ENCODE measurements at places on chromosomes 5 and 9. TPM values are rescaled to one million over a fixed set of nuclear protein-coding genes. Genes with fewer than 3 reads are reported as not detected.

Gene SYK
- total RNA-seq: not detected

Gene SLC6A19
- total RNA-seq: not detected

Gene PRR16
- 64.3 TPM for total RNA-seq

Gene RORB
- not detected for total RNA-seq

Gene CIZ1
- total RNA-seq: 129 TPM

Gene CDKN2A
- 57.9 TPM for total RNA-seq

DNA sequence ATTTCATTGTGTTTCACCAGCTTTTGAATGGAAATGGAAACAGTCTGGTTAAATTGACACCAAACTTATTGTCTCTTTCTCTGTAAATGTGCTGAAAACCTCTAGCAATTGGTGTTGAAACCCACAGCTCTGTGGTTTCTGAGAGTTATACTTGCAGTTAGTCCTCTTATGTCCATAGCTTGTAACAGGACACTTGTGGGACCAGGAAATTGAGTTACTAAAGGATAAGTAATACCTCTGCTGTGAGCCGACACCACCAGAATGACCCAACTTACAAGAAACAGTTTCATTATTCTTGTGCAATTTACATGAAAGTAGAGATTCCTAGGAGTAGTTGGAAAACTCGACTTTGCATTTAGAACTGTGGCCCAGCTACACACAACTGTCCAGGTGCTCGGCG, 191.5 kb downstream of the CFAP90 start:
- H3K4me3 ChIP-seq: no peak overlapping the region
- no peaks in the 10 kb centered on the region for H3K36me3 ChIP-seq
- no peaks in the 10 kb centered on the region for H3K27me3 ChIP-seq
- no peak overlapping the region for H3K27ac ChIP-seq
- no peak for DNase-seq

DNA sequence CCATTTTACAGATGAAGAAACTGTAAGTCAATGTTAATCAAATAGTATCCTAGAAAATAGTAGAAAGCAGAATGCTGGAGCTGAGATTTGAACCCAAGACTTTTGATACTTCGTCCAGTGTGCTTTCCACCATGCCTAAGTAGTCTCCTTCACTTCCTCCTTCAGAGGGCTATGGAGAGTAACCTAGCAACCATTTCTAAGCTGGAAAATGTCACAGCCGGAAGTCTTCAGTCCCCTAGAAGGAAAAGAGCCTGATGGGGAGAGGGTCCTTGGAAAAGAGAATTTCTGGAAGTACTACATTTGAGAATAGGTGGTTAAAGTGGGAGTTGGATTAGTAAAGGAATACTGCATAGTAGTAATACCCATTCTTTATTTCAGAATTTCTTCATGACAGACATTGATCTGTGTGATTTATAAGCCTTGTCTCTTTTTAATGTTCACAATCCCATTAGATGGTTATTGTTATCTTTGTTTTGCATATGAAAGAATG, 32.7 kb downstream of the PCDHAC2 start:
- no peak for DNase-seq
- H3K27ac ChIP-seq: no peak overlapping the region
- no peaks in the 10 kb centered on the region for H3K36me3 ChIP-seq
- no peaks in the 10 kb centered on the region for H3K27me3 ChIP-seq

DNA sequence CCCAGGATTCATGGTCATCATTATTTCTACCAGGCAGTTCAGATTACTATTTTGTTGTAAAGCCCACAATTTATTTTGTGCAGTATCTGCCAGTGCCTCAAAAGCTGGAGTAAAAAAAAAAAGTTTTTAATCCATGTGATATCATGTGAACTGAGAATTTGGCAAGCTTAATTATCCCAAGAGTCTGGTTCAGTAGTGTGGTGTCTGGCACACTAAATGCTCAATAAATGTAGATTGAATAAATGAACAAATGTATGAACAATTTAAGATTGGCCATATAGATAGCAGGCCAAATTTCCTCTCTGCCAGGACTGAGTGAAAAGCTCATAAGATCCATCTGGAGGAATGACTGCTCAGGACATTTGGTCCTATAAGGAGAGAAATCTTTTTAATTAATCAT, 533.0 kb downstream of the TLE1 start:
- H3K4me3 ChIP-seq: no peak overlapping the region
- H3K4me1 ChIP-seq: no peaks in the 10 kb centered on the region
- no peak overlapping the region for H3K27ac ChIP-seq
- no peak for DNase-seq

- no peaks in the 10 kb centered on the region for H3K4me1 ChIP-seq
- H3K4me3 ChIP-seq: peak within 1 kb of the TSS; percentile 71
- no peak within 1 kb of the TSS for H3K27ac ChIP-seq
- DNase-seq: no peak
Measured at GRCh38 chr5:180353048-180353979, at the start of gene GFPT2. Gene GFPT2, minus strand, starts transcription at chr5:180353336. Its CDS starts 119 bp downstream, at chr5:180353217.

- H3K4me1 ChIP-seq: no peaks in the 10 kb centered on the region
- H3K27me3 ChIP-seq: peaks cover 28% of the 10 kb centered on the region
- H3K4me3 ChIP-seq: no peak overlapping the region
- H3K36me3 ChIP-seq: no peaks in the 10 kb centered on the region
- DNase-seq: no peak
Measured at GRCh38 chr5:138054206-138054605, 21.3 kb upstream of the FAM13B start.

DNA sequence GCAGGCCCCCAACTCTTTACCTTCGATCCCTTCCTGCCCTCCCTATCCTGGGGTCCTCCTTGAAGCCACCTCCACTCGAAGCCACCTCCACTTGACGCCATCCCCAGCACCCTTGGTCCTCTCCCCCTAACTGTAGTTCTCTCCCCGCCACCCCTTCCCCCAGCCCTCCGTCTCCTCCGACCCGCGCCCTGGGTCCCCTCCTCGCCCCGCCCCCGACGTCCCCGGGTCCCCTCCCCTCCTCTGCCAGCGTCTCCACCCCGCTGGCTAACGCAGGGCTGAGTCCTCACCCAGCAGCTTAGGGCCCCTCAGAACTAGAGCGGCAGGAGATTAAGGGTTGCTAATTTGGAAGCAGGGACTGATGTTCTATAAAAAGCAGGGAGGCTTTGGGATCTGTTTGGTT, 30.6 kb upstream of the ANKRD33B start:
- no peak for DNase-seq
- no peak overlapping the region for H3K4me3 ChIP-seq
- H3K27me3 ChIP-seq: peaks cover 8% of the 10 kb centered on the region
- no peak overlapping the region for H3K27ac ChIP-seq

DNA sequence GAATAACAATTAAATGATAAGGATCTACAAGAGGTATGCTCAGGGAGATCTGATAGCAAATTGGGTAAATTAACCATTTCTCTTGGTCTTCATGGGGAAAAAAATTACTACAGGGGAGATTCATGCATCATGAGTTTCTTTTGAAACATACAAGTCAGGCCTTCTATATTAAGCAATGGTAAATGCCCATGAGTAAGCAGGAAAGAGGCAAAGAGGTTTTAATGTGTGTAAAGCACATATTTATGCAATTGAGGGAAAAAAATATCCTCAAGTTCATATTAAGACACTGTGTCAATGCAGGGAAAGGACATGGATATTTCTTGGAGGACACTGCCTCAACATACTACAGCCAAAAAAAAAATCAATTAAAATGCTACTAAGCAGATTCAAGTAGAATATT, 73.4 kb upstream of the NR4A3 start:
- H3K27me3 ChIP-seq: peaks cover 3% of the 10 kb centered on the region
- no peak overlapping the region for H3K27ac ChIP-seq
- no peak overlapping the region for H3K4me3 ChIP-seq
- no peaks in the 10 kb centered on the region for H3K36me3 ChIP-seq
- no peak for DNase-seq
- H3K4me1 ChIP-seq: peaks cover 11% of the 10 kb centered on the region

- H3K27ac ChIP-seq: no peak overlapping the region
- H3K27me3 ChIP-seq: peaks cover 7% of the 10 kb centered on the region
- DNase-seq: no peak
- H3K4me3 ChIP-seq: no peak overlapping the region
- peaks cover 9% of the 10 kb centered on the region for H3K4me1 ChIP-seq
- H3K36me3 ChIP-seq: no peaks in the 10 kb centered on the region
Measured at GRCh38 chr9:76323490-76323889, 70.7 kb downstream of the RFK start.

- no peak for DNase-seq
- H3K27me3 ChIP-seq: no peaks in the 10 kb centered on the region
- peaks cover 18% of the 10 kb centered on the region for H3K4me1 ChIP-seq
- H3K27ac ChIP-seq: no peak overlapping the region
- H3K36me3 ChIP-seq: peaks cover 19% of the 10 kb centered on the region
Measured at GRCh38 chr9:134028575-134029247, 3.4 kb downstream of the BRD3OS start.

GRCh38 chr9:121026768-121027167, 23.3 kb downstream of the C5 start:
- H3K4me1 ChIP-seq: peaks cover 6% of the 10 kb centered on the region
- no peaks in the 10 kb centered on the region for H3K27me3 ChIP-seq
- no peak overlapping the region for H3K4me3 ChIP-seq
- H3K27ac ChIP-seq: no peak overlapping the region
- 0 out of 2 replicates have a peak, but pooled peaks cover 5% of the 10 kb centered on the region for H3K36me3 ChIP-seq
- DNase-seq: no peak

DNA sequence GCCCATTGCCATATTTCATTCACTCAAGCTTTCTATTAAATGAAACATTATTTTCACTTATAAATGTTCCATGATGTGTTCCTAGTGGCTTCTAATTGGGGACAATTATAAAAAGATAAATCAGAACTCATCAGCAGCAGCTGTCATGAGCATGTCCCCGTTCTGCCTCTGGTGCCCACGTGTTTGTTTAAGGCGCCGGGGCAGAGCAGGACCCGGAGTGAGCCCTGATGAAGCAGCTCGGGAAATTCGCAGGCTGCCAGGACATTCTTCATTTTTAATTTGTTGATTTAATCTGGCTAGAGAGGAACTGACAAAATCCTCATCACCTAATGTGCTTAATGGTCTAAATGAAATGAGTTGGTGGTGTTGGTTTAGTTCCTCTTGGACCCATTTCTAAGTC, 475.0 kb downstream of the CTNND2 start:
- H3K4me3 ChIP-seq: no peak overlapping the region
- no peak overlapping the region for H3K27ac ChIP-seq
- no peaks in the 10 kb centered on the region for H3K36me3 ChIP-seq
- no peak for DNase-seq
- no peaks in the 10 kb centered on the region for H3K27me3 ChIP-seq
- no peaks in the 10 kb centered on the region for H3K4me1 ChIP-seq

- H3K27me3 ChIP-seq: peaks cover 13% of the 10 kb centered on the region
- peak overlapping the region; percentile 99 for H3K4me3 ChIP-seq
- H3K4me1 ChIP-seq: peaks cover 44% of the 10 kb centered on the region
- peaks cover 7% of the 10 kb centered on the region for H3K36me3 ChIP-seq
Measured at GRCh38 chr9:70412832-70413463, 1.5 kb downstream of the KLF9 start.

GRCh38 chr5:73327908-73328455, 120.6 kb downstream of the FOXD1 start:
- peaks cover 2% of the 10 kb centered on the region for H3K27me3 ChIP-seq
- peaks cover 50% of the 10 kb centered on the region for H3K4me1 ChIP-seq
- DNase-seq: peak; percentile 58
- H3K27ac ChIP-seq: no peak overlapping the region
- H3K36me3 ChIP-seq: peaks cover 18% of the 10 kb centered on the region
- no peak overlapping the region for H3K4me3 ChIP-seq

DNA sequence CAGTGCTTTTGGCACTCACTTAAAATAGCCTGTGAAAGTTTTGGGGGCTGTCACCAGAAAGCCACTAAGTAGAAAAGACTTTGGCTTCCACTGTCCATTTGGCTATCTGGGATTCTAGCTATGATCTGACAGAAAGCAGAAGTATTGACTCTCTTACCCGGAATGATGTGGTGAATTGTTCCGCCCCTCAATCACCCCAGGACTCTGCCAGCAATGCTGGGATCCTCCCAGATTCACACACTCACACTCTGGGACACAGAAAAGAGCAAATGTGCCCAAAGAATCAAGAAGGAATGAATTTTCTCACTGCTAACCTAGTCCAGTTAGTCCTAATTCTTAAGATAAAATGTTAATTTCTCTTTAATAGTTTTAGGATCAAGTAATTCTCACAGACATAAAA, 576.9 kb downstream of the BNC2 start:
- peaks cover 6% of the 10 kb centered on the region for H3K27me3 ChIP-seq
- DNase-seq: no peak
- peaks cover 16% of the 10 kb centered on the region for H3K4me1 ChIP-seq

DNA sequence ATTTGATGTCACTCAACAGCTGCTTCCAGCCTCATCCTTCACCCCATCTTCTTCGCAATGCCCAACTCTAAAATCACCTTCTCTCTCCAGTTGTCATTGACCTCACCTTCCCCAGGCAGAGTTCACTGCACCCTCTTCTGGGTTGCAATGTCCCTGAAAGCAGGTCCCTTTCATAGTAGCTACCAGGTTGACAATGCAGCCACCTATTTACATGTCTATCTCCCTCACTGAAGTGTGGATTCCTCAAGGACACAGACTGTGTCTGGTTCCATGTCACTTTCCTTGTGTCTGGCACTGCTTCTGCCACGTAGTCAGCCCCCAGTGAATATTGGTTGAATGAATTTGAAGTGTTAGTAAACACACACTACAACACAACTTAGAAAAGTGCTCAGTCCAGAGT, 445.5 kb upstream of the WWC1 start:
- no peak for DNase-seq
- no peaks in the 10 kb centered on the region for H3K36me3 ChIP-seq
- H3K4me3 ChIP-seq: no peak overlapping the region
- H3K27ac ChIP-seq: no peak overlapping the region

- H3K36me3 ChIP-seq: no peaks in the 10 kb centered on the region
- H3K4me1 ChIP-seq: peaks cover 7% of the 10 kb centered on the region
- DNase-seq: no peak
- no peaks in the 10 kb centered on the region for H3K27me3 ChIP-seq
Measured at GRCh38 chr5:15283076-15283475, 216.9 kb upstream of the FBXL7 start.

DNA sequence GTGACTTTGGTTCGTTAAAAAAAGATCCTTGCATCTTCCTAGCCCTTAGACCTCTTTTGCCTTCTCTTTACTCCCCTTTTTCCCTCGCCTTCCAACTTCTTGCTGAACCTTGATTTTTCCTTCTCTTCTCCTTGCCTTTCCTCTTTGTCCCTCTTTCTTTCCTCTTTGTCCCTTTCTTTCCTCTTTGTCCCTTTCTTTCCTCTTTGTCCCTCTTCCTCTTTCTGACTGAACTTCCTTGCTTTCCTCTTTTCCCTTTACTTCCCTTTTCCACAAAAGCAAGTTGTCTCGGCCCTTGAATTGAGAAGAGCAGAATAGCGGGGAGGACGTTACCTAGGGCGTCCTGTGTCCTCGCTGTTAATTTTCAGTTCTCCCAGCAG, 1.4 kb upstream of the MLLT3 start:
- H3K27ac ChIP-seq: peak overlapping the region; percentile 49
- H3K27me3 ChIP-seq: peaks cover 1% of the 10 kb centered on the region
- H3K36me3 ChIP-seq: peaks cover 11% of the 10 kb centered on the region
- peak overlapping the region; percentile 98 for H3K4me3 ChIP-seq
- no peak for DNase-seq

GRCh38 chr9:69046723-69047122, 11.2 kb downstream of the FXN start:
- DNase-seq: no peak
- H3K27ac ChIP-seq: no peak overlapping the region
- H3K27me3 ChIP-seq: no peaks in the 10 kb centered on the region
- H3K4me1 ChIP-seq: peaks cover 9% of the 10 kb centered on the region
